Caudate nucleus (tissue), 63 donors: ENCODE measurements at places on chromosomes 12 and 14.

- DNase-seq = no peak
Measured at GRCh38 chr12:108302403-108303311, 36.5 kb downstream of the CMKLR1 start.

DNA sequence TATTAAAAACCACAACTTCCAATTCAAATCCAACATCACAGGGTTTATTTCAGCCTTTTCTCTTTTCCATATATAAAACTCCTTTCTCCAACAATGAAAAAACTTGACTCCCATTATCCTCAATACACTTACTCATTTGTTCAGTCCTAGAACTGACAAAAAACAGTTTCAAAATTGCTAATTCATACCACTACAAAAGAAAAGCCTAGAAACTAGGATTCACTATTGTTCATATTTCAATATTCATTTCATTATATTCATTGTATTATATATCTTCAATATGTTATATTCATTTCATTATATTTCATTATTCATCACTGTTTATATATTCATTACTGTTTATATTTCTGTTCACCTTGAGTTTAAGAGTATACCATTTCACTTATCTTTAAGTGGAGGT is 85.8 kb downstream of the NUMB start:
- no peak for DNase-seq

GRCh38 chr12:75996861-75997447 is 34.6 kb downstream of the PHLDA1 start:
- DNase-seq = no peak

DNA sequence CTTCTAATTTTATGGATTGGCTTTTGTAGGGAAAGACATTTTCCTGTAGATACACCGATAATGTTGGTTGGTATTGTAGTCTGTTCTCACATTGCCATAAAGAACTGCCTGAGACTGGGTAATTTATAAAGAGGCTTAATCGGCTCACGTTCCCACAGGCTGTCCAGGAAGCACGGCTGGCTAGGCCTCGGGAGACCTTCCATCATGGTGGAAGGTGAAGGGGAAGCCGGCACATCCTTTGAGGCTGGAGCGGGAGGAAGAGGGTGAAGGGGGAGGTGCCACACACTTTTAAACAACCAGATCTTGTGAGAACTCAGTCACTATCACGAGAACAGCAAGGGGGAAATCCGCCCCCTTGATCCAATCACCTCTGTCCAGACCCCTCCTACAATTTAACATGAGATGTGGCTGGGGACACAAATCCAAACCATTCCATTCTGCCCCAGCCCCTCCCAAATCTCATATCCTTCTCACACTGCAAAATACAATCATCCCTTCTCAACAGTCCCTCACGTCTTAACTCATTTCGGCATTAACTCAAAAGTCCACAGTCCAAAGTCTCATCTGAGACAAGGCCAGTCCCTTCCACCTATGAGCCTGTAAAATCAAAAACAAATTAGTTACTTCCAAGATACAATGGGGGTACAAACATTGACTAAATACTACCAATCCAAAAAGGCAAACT is 66.7 kb upstream of the EIF5 start:
- no peak for DNase-seq

DNA sequence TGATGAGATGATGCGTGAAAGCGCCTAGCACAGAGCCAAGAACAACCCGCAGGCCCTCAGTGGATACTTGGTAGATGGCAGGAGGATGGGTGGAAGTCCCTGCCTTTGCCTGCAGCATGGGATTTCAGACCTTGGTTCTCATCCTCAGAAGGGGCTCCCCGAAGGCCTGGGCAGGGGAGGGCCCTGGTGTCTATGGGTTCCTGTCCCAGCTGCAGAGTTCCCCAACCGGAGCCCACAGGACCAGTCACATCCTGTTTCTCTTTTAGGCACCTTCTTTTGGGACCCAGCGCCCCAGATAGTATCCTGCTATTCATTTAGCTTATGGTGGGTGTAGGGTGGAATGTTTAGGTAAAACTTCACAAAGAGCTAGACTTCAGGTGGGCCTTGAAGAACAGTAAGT is 55.5 kb downstream of the CALM1 start:
- no peak for DNase-seq

DNA sequence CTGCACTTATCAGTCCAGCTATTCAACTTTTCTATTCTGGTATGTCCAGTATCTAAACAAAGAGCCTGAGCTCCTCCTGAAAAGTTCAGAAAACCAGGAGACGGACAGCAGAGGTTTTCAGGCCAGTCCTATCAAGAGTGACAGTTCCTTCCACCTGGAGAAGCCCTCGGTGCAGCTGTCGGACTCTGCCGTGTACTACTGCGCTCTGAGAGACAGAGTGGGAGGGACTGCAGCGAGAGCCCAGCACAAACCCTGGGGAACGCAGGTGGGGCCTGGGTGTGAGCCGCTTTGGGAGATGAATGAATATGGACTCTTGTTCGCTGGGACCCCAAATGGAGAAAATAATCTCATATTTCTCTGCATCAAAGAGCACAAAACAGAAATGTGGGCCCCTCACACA is 329.8 kb upstream of the OR4E1 start:
- no peak for DNase-seq

DNA sequence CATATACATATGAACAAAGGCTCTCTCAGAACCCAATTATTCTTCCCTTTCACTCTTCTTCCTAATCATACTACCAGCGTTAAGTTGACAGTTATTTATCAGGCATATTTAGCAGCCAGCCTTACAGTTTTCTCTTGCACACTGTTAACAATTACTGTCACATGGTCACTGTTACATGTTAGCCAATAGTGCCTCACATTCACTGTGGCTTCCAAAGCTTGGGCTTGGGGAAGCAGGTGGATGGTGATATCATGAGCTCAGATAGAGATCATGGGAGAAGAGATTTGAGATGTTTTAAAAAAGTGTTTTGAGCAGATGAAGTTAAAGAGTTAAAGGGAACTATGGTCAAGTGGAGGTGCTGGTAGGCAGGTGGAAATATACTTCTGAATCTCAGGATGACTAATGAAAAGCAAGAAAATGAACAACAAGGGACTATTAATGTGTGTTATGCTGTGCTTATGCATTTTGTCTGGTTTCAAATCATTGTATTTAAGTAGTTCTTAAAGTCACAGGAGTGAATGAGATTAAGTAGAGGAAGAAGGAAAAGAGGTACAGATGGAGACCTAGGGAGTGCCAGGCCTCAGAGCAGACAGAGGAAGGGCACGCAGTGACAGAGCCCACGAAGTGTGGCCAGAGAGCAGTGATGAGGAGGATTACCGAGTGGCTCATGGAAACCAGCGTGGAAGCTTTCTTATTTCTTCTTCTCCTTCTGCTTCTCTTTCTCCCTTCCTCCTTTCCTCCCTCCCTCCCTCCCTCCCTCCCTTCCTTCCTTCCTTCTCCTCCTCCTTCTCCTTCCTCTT is 39.6 kb downstream of the BICD1 start:
- no peak for DNase-seq

DNA sequence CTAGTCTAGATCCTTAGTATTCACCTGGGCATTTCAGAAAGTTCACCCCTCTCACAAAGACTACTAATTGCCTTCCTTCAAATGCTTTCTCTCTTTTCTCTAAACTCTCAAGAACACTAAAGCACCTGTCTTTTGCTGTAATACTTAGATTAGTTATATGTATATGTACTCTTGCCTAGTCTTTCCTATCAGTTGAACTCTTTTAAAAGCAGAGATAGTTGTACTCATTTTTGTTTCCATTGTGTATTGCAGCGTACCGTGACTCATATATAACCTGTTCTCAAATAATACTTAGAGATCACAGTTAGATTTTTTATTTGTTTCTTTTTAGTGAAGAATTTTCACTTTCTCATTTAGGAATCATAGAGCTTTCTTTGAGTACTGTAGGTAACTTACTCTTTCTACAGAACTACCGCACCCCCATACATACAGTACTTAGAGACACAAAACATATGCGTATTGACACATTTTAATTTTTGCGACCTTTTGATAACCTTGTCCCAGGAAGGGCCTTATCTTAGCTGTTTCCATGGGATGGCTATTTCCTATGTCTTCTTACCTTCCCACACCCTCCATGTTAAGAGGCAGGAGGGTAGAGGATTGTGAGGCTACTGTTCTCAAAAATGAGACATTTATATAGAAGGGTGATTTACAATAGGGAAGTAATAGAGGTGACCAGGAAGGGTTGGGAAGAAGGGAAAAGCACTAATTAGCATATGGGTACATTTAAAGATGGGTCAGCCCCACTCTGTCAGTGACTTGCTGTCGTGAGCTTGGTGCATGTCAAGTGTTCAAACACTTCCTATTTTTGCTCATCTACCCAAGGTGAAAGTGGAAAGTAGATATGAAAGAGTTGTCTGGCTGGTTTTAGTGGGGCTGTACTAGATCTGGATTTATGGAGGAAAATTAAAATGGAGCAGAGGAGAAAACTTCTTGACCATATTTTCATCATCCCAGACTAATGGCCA is 74.3 kb downstream of the PLEKHA5 start:
- DNase-seq = no peak

DNA sequence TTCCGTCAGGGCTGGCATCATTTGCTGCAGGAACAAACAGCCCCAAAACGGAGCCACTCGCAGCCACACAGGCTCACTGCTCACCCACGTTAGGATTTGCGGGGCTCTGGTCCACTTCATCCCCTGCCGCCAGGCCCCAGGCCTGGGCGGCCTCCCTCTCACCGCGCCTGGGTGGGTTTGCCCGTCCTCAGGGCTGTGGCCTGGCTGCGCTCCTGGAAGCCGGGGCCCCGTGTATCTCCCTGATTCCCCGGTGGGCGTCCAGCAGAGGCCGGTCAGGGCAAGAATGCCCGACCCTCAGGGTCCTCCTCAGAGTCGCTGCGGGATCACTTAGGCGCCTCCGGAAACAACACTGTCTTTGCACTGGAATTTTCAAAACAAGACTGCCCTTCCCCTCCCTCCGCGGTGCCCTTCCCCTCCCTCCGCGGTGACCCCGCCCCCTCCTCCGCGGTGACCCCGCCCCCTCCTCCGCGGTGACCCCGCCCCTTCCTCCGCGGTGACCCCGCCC is 15.7 kb upstream of the FBRSL1 start:
- DNase-seq = no peak

DNA sequence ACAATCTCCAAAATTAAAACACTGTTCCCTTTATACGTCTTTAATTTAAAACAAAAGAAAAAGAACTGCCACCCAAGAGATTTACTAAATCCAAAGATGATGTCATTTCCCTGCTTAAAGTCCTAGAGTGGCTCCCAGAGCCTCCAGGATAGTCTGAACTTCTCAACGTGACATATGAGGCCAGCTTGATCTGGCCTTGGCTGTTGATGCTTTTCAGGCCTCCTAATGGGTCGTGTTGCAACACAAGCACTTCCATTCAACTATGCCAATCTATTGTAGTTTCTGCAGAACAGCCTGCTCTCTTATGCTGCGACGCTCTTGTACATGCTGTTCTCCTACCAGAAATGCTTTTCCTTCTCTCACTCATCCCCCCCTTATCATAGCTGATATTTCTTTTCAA is 35.7 kb downstream of the LGR5 start:
- DNase-seq = no peak

DNA sequence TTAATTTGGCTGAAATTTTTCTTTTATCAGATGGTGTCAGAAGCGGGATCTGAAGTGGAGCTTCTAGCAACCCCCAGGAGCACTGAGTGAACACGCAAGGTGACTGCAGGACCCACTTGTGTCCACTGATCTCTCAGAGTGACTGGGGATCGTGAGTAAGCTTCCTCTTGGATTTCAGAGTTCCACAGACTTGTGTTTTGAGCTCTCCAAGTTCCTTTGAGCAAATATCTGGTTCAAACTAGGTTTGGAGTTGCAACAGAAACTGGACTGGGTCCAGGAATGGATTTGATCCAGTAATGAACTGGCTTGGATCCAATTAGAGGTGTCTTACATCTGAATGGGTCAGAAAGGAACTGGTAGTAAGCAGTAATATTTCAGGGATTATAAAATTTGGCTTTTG is 24.7 kb upstream of the B4GALNT1 start:
- DNase-seq = no peak

DNA sequence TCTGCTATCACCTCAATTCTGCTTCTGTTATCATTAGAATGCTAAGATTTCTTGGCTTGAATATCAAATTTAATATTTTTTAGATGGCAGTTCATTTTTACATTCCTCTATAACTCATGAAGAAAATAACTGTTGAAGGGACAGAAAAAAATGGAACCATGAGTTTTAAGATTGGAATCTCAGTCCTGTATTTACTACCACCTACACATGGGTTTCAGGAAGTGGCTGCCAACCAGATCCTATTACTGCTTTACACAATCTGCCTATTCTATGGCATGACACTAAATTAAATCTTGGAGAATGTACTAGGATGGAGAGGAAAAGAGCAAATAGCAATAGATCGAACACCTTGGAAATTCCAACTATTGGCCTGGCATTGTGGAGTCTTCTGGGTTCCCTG is 140.8 kb downstream of the DUSP6 start:
- DNase-seq = no peak

DNA sequence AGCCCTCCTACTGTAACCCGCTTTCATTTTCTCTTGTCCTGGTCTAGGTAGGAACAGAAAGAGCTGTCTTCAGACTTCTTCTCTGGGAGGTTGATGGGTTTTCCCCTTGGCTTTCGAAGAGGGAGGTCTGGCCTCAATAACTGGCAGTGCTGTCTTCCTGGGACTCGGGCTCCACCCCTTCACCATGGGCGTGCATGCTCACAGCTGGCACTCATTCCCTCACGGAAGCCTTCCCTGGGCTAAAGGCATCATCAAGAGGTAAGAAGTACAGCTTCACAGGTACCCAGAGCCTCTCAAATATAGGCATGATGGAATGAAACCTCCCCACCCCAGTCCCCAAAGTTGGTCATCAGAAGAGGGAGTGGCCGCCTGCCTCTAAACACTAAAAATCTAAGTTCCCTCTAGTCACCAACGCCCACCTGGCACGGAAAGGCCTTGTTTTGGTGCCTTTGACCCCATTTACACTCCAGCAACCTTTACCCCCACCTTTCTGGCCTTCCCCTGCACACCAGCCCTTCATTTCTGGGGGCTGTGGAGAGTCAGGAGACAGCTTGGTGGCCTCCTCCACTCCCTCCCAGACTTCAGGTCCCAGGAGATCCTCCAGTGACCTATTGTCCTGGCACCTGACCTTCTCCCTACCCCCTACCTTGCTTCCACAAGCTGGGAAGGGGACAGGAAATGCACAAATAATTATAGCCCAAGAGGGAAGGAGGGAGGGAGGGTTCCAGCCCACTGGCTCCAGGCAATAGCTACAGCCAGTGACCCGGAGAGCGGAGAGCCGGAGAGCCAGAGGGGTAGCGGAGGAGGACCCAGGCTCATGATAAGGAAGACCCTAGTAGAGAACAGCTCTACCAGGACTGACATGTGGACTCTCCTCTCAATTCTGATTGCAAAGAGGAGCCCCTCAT is 2.8 kb downstream of the RAPGEF3 start:
- no peak for DNase-seq
